ENCODE measurements at places on chromosomes 7 and 10. TPM values are rescaled to one million over a fixed set of nuclear protein-coding genes. Genes with fewer than 3 reads are reported as not detected.

- peaks cover 39% of the 10 kb centered on the region for H3K4me1 ChIP-seq
- no peak for DNase-seq
- H3K27me3 ChIP-seq: peaks cover 2% of the 10 kb centered on the region
- H3K36me3 ChIP-seq: peaks cover 26% of the 10 kb centered on the region
- no peak overlapping the region for H3K27ac ChIP-seq
These were observed 133.1 kb downstream of the SNX13 start for GRCh38 chr7:17807242-17807641.

- no peak overlapping the region for H3K27ac ChIP-seq
- H3K4me3 ChIP-seq: no peak overlapping the region
- H3K4me1 ChIP-seq: peaks cover 12% of the 10 kb centered on the region
- H3K27me3 ChIP-seq: no peaks in the 10 kb centered on the region
- no peak for DNase-seq
- H3K36me3 ChIP-seq: no peaks in the 10 kb centered on the region
These were observed 203.4 kb downstream of the PRPF18 start for GRCh38 chr10:13790196-13790595.

DNA sequence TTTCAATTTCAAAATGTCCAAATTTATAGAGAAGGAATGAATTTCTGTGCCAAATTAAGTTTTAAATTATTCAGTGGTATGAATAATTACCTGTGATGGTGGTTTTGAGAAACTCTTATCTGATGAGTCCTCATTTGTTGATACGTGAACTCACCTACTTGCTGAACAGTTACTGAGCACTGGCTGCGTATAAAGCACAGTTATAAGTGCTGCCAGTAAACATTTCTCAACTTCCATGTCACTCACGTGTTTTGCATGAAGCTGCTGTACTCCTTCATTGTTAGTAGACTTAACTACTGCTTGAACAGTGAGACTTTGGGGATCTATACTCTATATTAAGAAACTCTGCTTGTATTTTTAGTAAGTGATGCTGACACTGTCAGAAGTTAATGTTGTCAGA lies 269.1 kb upstream of the FZD8 start:
- DNase-seq: no peak
- H3K27ac ChIP-seq: no peak overlapping the region
- H3K4me3 ChIP-seq: no peak overlapping the region
- peaks cover 2% of the 10 kb centered on the region for H3K27me3 ChIP-seq
- no peaks in the 10 kb centered on the region for H3K36me3 ChIP-seq

GRCh38 chr10:71726580-71727104 lies 7.1 kb upstream of the C10orf105 start:
- H3K27ac ChIP-seq: peak overlapping the region; percentile 92
- H3K4me1 ChIP-seq: peaks cover 59% of the 10 kb centered on the region
- peaks cover 5% of the 10 kb centered on the region for H3K27me3 ChIP-seq
- peak overlapping the region; percentile 73 for H3K4me3 ChIP-seq

- no peak overlapping the region for H3K4me3 ChIP-seq
- no peaks in the 10 kb centered on the region for H3K4me1 ChIP-seq
- H3K27me3 ChIP-seq: no peaks in the 10 kb centered on the region
- no peak for DNase-seq
These were observed 101.7 kb downstream of the HOXA1 start for GRCh38 chr7:26993816-26994810.

GRCh38 chr7:128933180-128933891 lies 4.4 kb upstream of the IRF5 start:
- DNase-seq: peak; percentile 31
- peaks cover 22% of the 10 kb centered on the region for H3K4me1 ChIP-seq
- no peak overlapping the region for H3K27ac ChIP-seq
- peaks cover 3% of the 10 kb centered on the region for H3K36me3 ChIP-seq

GRCh38 chr10:132897516-132898381 lies 44.6 kb downstream of the CFAP46 start:
- no peak overlapping the region for H3K27ac ChIP-seq
- DNase-seq: no peak
- H3K4me1 ChIP-seq: no peaks in the 10 kb centered on the region
- H3K27me3 ChIP-seq: peaks cover 3% of the 10 kb centered on the region
- no peaks in the 10 kb centered on the region for H3K36me3 ChIP-seq
- no peak overlapping the region for H3K4me3 ChIP-seq

GRCh38 chr7:91852263-91852741 lies 28.2 kb downstream of the MTERF1 start:
- H3K27ac ChIP-seq: no peak overlapping the region
- H3K36me3 ChIP-seq: peaks cover 25% of the 10 kb centered on the region
- H3K4me3 ChIP-seq: no peak overlapping the region
- H3K27me3 ChIP-seq: peaks cover 2% of the 10 kb centered on the region

SLC18A2 gene
- polyA plus RNA-seq: not detected

FRAT1 gene
- 8.0 TPM for polyA plus RNA-seq

PRSS37 gene
- polyA plus RNA-seq: not detected

Measured in immature natural killer cell (primary cell).